ENCODE measurements at places on chromosomes 12 and 14.

DNA sequence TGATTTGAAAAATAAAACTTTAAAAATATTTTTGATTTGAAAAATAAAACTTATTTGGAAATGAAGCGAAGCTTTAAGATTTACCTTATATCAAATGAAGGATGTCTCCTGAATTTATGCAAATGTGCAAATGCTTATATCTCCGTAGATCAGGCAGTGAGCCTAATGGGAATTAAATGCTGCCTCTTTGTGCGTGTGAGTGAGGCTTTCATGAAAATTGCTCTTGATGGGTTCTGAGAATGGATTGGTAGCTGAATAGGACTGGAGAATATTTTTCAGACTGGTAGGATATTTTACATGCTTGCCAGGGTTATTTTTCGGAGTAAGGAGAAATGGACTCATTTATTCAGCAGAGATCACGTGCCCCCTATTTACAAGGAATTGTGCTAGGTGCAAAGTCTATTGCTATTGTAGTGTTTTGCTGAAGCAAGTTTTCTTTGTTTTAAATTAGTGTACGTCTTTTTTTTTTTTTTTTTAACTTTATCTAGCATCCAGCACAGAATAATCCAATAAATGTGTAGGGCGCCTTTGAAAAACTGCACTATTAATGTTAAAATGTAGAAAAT is 2.4 kb downstream of the VRK1 start:
- no peak for DNase-seq

DNA sequence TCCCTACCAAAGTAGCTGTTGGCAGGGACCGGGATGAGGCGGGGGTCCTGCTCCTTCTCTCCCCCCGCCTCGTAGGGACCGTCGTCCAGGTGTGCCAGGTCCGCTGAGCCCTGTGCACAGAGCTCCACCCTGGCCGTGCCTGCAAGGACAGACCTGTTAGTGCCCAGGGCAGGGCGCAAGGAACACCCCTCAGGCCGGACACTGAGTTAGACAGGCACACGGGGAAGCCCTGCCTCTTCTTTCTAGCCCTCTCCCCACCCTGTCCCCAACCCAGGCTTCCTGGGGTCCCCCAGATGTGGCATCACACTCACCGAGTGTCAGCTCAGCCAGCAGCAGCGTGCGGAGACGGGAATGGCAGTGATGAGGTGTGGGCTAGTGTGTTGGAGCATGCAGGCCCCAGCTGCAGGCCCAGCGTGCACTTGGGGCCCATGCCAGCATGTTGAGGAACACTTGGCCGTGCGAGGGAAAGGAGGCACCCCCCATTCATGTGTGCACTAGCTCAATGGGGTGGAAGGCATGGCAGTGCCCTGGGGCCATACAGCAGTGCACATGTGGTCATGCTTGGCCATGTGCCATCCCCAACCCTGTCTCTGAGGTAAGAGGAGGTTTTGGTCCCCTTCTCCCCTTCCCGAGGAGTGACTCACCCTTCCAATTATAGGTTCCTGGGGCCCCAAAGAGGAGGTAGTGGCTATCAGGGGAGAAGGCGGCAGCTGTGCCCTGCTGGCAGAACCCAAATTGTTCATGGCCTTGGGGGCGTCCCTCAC is 7.3 kb downstream of the ITGA7 start:
- DNase-seq = no peak

- no peak for DNase-seq
These were observed 72.6 kb downstream of the EPS8 start for GRCh38 chr12:15716581-15716980.

- no peak for DNase-seq
These were observed at the start of gene KSR2 for GRCh38 chr12:117968826-117969659. TSS of gene KSR2 (minus strand) at chr12:117968990. CDS start at chr12:117968255, 735 bp downstream.

DNA sequence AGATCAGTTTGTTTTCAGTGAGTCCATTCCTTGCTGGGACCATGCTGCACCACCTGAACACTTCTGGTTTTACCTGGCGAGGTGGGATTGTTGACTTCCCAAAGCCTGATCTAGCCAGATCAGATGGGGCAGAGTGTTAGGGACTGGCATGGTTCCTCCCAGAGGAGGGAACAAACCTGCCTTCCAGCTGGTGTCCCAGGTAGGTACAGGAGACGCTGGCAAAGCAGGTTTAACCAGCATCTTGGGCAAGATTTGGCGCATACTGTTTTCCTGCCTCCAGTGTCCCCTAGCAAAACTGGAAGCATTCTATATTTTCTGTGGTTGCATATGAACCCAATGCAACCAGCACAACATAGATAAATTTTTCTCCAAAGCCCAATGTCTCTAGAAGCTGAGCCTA is 14.6 kb upstream of the FOS start:
- DNase-seq = no peak

DNA sequence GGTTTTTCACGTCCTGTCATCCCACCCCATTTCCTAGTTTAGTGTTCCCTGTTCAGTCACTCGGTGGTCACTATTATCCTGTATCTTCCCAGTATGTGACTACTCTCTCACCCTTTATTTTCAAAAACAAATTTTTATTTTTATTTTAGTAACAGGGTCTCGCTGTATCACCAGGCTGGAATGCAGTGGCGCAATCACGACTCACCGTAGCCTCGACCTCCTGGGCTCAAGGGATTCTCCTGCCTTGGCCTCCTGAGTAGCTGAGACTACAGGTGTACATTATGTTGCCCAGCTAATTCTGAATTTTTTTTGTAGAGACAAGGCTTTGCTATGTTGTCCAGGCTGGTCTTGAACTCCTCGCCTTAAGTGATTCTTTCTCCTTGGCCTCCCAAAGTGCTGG is 20.1 kb upstream of the PRICKLE1 start:
- DNase-seq = no peak
